WTC11 (cell line): ENCODE measurements at places on chromosomes 2 and 18. TPM values are rescaled to one million over a fixed set of nuclear protein-coding genes. Genes with fewer than 3 reads are reported as not detected.

- no peak overlapping the region for H3K4me3 ChIP-seq
- H3K27ac ChIP-seq, result no peak overlapping the region
- no peak for DNase-seq
- H3K27me3 ChIP-seq, result no peaks in the 10 kb centered on the region
Measured at GRCh38 chr18:45993438-45993837, 26.3 kb upstream of the EPG5 start.

The DPYSL5 gene
- 7.6 to 12.1 TPM (median 9.2 TPM) in 3 replicates for total RNA-seq

- H3K4me1 ChIP-seq, result peaks cover 4% of the 10 kb centered on the region
- peaks cover 17% of the 10 kb centered on the region for H3K27me3 ChIP-seq
- no peak overlapping the region for H3K4me3 ChIP-seq
- no peak overlapping the region for H3K27ac ChIP-seq
Measured at GRCh38 chr2:157592374-157592773, 36.3 kb downstream of the ACVR1C start.

The KLHL30 gene
- total RNA-seq, result 0.07 TPM in 1 of 3 replicates, not detected in the others

The LIMS3 gene
- total RNA-seq, result 1.1 to 4.6 TPM (median 2.5 TPM) in 3 replicates

GRCh38 chr2:102317715-102318114 is 6.4 kb downstream of the IL1RL1 start:
- H3K27ac ChIP-seq, result no peak overlapping the region
- H3K4me3 ChIP-seq, result no peak overlapping the region
- H3K27me3 ChIP-seq, result no peaks in the 10 kb centered on the region
- no peak for DNase-seq
- H3K36me3 ChIP-seq, result peaks cover 3% of the 10 kb centered on the region

GRCh38 chr2:218618102-218618860 is 10.6 kb downstream of the PLCD4 start:
- no peak overlapping the region for H3K4me3 ChIP-seq
- no peak overlapping the region for H3K27ac ChIP-seq
- H3K4me1 ChIP-seq, result peaks cover 3% of the 10 kb centered on the region
- no peaks in the 10 kb centered on the region for H3K27me3 ChIP-seq
- no peaks in the 10 kb centered on the region for H3K36me3 ChIP-seq
- peak; percentile 22 for DNase-seq

- no peak for DNase-seq
- no peak overlapping the region for H3K4me3 ChIP-seq
- no peaks in the 10 kb centered on the region for H3K4me1 ChIP-seq
- H3K36me3 ChIP-seq, result peaks cover 1% of the 10 kb centered on the region; the same call in 1 of the 2 replicates
- no peak overlapping the region for H3K27ac ChIP-seq
- H3K27me3 ChIP-seq, result no peaks in the 10 kb centered on the region
Measured at GRCh38 chr2:75003773-75004172, 45.3 kb downstream of the POLE4 start.

- no peak overlapping the region for H3K4me3 ChIP-seq
- no peak overlapping the region for H3K27ac ChIP-seq
Measured at GRCh38 chr18:22585821-22586220, 168.1 kb upstream of the CTAGE1 start.
